ENCODE measurements at places on chromosomes 2 and 18.

- DNase-seq = no peak
These were observed 192.2 kb downstream of the TSN start for GRCh38 chr2:121947674-121948073.

- DNase-seq = no peak
These were observed 559.8 kb upstream of the REG3G start for GRCh38 chr2:78465707-78466106.

DNA sequence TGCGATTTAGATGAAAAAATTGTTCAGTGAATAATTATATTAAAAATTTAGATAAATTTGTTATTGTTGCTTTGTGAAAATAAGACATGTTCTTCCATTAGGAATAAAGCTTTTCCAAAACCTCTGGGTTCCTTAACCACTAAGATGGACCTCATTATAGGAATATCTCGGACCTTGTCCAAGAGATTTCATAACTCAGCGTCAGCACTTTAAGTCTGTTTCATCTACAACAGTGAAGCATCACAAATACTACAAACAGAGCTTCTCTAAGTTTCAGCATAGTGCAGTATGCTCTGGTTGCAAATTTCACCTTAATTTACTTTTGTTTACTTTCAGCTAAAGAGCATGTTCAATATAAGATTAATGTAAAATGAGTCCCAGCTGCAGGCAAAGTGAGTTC is 150.3 kb downstream of the UBE2E3 start:
- DNase-seq = no peak

DNA sequence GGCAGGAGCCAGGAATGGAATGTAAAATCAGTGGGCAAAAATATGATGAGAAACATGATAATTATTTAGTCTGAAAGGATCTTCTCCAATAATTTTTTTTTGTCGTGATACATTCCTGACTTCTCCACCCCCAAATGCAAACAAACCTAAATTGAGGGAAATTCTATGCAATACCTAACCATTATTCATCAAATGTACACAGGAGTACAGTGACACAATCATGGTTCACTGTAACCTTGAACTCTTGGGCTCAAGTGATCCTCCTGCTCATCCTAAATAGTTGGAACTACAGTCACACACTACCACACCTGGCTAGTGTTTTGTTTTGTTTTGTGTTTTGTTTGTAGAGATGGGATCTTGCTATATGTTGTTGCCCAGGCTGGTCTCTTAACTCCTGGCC is 46.5 kb downstream of the RAB10 start:
- DNase-seq = no peak

DNA sequence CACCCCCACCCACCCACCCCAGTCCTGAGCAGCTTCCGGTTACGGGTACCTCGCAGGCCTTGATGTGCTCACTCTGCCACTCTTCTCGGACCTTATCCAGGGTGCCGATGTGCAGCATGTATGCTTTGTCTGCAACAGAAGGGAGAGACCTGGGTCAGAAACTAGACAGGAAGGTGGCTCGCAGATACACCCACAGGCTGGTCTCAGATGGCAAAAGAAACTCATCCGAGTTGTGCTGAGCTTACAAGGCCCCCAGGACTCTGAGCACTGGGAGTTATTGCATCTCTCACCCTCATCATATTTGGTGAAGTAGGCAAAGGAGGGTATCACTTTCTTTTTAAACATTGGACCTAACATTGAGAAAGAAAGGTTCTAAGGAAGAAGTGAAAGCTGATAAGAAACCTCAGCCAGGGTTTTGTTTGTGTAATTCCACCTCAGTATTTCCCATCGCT is 30.6 kb upstream of the EPG5 start:
- no peak for DNase-seq

DNA sequence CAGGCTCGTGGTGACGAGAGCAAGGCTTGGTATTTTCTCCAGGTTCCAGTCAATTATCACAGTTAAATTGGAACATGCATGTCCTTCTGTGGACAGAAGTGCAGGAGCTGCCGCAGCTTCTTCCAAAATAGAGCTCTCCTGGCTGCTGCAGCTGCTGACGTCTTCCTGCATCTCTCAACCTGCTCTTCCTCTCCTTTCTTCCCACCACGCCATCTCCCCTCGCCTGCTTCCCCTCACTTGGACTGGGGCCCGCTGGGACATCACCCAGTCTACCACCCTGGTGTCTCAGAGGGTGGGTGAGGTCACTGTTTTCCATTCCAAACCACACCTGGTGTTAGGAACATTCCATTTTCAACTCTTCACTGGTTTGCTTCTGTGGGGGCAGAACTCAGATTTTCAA is 41.4 kb downstream of the SPP2 start:
- no peak for DNase-seq

DNA sequence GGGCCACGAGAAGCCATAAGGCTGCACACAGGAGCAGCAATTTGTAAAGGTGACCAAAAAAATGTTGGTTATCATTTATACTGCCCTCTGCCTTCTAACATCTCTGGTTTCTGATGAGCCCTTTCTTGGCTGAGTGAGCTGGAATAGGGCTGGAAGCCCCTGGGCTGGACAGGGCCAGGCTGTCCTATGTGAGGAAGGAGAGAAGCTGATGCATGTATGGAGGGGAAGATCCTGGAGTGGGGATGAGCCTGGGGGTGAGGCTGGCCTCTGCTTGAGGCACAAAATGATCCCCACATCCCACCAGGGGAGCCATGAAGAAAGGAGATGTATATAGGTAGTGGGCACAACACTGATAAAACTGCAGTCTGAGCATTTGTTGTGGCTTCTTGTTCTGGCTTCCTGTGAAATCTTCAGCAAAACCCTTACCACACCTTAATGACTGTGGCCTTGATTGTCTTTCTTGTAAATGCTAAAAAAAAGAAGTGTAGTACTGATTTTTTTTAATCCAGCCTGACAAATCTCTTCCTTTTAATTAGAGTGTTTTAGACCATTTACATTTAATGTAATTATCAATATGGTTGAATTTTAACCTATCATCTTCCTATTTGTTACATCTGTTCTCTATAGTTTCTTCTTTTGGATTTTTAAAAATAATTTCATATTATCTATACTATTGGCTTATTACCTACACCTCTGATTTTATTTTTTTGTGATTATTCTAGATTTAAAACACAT is 5.6 kb downstream of the SNED1 start:
- DNase-seq = no peak

DNA sequence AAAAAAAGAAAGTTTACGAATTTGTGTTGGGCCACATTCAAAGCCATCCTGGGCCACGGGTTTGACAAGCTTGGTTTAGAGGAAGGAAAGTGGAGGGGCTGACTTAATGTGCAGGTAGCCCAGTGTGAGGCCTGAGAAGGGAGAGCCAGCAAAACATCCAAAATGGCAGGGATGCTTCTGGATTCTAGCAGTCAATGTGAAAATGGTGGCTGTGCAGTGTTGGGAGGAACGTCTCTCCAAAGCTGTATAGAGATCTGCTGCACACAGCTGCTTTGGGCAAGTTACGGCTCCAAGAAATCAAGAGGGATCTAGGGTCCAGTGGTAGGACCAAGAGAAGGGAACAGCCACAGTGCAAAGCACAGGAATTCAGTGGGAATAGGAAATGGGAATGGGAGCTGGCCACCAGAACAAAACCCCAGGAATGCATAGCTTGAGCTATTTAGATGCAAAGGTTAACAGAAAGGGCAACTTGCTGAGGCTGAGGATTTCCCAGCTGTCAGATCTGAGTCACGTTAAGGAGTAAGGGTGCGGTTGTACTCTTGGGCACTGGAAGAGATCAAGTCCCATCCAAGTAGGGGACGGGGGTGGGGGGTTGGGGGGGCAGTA is 70.6 kb downstream of the B3GNT2 start:
- no peak for DNase-seq

GRCh38 chr2:72951303-72952095 is 34.2 kb downstream of the EMX1 start:
- no peak for DNase-seq

- no peak for DNase-seq
These were observed 566 bp upstream of the MRPS5 start for GRCh38 chr2:95122197-95122551.

- DNase-seq = no peak
These were observed 78.0 kb downstream of the TMEM182 start for GRCh38 chr2:102839668-102840388.

DNA sequence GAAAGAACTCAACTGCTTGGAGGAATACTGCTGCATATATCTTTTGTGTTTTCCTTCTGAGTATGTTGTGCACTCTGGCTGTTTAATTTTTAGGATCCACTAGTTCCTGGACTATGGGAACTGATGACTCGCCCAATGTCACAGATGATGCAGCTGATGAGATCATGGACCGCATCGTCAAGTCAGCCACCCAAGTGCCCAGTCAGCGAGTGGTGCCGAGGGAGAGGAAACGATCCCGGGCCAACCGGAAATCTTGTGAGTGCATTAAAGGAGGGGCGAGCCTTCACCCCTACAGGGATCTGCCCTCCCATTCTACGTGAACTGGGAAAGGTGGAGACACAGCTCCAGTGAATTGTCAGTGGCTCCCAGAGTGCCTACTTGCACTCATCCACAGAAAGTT is 59.6 kb downstream of the TPGS2 start:
- no peak for DNase-seq

- no peak for DNase-seq
These were observed 133.8 kb downstream of the ARL4C start for GRCh38 chr2:234363011-234363487.

DNA sequence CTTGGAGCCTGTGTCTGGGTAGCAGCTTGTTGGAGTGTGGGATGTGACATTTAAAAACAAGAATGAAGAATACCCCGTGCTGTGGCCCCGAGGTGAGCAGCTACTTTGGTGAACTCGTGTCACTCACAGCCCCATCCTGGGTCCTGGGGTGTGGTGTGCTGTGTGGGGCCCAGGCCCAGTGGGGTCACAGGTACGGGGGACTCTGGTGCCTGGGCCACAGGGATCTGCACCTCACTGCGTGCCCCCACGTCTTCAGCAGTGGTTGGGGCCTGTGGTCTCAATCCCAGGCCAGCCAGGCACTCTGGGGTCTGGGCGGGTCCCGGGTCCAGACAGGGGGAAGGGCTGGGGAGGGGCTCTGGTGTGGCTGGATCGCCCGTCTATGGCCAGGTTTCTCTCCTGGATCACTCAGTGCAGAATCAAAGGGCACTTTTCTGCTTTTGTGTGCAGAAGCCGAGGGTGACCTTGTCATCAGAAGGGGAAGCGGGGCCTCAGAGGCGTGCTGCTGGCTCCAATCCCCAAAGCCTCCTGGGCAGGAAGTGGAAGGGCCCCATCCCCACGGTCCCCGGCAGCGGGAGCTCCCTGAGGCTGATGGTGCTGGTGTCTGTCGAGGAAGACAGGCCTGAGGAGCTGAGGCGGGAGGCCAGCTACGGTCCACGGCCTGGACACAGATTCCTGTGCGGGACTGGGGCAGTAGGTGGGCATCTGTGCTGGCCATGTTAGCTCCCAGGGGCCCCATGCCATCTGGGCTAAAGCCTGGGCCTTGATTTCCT is 1.4 kb downstream of the GPR35 start:
- no peak for DNase-seq

GRCh38 chr2:191922736-191923651 is 76.1 kb upstream of the CAVIN2 start:
- no peak for DNase-seq

DNA sequence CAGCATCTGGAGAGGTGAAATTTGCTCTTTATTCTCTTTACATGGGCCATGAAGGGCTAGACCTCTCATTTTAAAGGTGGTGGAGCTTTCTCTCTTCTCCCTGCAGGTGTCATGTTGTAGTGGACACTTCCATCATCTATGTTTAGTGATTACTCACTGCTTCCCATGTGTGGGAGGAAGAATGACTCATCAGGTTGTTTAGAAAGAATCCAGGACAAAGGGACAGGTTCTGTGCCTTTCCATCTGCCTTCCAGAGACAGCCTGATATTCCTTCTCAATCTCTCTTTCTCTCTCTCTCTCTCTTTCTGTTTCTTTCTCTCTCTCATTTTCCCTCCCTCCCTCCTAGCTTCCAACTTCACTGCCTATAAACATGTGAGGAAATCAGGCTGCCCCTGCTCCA is 38.7 kb downstream of the SCG2 start:
- no peak for DNase-seq

DNA sequence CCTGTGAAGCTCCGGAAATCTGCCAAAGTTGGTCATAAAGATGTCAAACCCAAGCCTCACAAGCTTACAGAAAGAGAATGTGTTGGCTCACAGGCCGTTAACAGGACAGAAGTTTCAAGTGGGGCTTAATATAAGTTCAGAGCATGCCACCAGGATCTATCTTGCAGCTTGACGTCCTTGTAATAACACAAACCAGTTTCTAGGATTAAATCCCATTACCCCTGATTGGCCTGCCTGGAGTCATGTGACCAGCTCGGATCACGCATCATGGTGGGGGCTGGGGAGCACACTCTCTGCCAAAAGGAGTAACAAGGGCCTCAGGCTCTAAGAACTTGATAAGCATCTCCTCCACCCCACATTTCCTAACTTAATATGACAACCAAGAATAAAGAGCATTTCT is 38.9 kb upstream of the SCG2 start:
- DNase-seq = no peak

GRCh38 chr18:26176134-26176533 is 42.5 kb downstream of the PSMA8 start:
- DNase-seq = no peak

DNA sequence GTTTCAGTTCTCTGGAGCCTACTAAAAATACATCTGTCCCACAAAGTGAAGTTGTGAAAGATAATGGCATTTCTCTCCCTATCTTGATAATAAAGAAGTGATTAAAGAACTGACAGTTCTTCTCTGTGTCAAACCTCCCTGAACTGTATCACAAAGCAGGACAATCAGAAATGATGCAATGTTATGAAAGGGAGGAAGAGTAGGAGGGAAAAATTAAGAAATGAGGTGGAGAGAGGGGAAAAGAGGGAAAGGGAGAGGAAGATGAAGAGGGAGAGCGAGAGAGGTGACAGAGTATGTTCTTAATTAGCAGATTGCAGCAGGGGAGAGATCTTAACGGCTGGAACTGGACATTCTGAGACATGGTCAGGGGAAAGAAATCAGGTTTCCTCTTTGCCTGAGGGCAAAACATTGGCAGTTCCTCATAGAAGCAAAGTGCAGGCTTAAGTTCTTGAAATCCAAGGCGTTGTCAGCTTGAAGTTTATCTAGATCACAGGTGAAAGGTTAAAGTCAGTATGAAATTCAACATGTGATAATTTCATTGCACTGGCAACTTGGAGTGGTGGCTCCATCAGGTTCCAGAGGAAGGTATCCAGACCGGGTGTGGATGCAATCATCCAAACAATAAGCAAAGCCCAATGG is 54.6 kb downstream of the RDH14 start:
- no peak for DNase-seq

DNA sequence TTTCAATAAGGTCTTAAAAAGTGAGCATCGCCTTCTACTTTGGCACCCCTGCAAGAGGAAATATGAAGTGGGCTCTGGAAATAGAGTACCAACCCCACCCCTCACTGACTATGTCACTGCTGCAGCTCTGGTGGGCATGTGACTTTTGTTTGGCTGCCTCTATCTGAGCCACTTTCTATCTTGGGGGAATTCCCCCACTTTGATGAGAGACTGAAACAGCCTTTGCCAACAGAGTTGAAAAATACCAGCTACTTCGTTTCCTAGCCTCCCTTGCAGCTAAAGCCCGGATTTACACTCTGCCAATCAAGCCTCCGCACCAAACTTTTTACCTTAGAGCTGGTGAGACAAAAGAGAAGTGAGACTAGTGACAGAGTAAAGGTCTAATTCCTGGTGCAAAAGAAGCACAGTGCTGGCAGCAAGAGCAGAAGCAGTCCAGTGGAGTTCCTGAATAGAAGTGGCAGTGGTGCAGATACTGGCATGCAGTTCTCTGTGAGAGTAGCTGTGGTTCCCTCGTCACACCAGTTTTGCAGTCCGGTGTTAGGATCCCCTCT is 12.0 kb upstream of the GALNT14 start:
- DNase-seq = no peak

- no peak for DNase-seq
These were observed 720.3 kb upstream of the ID2 start for GRCh38 chr2:7961550-7961949.
